NCI-H1092 treated with DMSO at 0.1 percent for 48 hours (cell line): ENCODE measurements at places on chromosomes 5 and 9.

DNA sequence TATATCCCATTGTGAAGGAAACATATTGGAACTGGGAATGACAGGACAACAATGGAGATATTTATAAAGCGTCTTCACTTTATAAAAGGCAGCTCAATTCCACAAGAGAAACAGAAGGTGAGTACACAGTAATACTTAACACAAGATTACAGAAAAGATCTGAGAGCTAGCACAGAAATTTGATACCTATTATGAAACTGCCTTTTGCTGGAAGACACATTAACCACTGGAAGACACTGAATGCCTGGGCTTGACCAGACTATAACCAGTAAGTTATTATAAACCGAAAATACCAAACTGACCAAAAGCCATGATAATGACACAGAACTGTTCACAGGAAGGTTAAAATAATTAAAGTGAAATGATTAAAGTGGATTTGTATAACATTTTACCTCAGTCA is 195.4 kb downstream of the NR2F1-AS1 start:
- DNase-seq, result no peak

GRCh38 chr9:93591301-93592007 is 15.1 kb downstream of the PHF2 start:
- DNase-seq, result no peak

- DNase-seq, result no peak
Observed at GRCh38 chr9:13628526-13628925, 349.0 kb upstream of the MPDZ start.

DNA sequence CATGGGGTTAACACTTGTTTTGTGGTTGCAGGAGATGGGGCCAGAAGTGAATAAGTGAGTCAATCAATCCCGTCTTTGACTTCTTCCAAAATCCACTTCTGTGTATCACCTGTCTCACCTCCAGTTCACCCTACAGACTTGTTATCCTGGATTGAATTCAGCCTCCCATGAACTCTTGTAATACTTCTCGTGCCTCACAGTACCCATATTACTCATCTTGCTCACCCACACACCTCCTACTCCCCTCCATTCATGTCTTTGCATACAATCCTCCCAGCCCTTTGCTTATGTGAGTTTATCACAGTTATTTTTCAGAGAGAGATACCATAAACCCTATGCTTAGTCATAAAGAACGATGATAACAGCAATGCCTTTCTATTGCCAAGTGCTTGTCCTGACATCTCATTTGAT is 52.9 kb upstream of the PAPPA start:
- no peak for DNase-seq

DNA sequence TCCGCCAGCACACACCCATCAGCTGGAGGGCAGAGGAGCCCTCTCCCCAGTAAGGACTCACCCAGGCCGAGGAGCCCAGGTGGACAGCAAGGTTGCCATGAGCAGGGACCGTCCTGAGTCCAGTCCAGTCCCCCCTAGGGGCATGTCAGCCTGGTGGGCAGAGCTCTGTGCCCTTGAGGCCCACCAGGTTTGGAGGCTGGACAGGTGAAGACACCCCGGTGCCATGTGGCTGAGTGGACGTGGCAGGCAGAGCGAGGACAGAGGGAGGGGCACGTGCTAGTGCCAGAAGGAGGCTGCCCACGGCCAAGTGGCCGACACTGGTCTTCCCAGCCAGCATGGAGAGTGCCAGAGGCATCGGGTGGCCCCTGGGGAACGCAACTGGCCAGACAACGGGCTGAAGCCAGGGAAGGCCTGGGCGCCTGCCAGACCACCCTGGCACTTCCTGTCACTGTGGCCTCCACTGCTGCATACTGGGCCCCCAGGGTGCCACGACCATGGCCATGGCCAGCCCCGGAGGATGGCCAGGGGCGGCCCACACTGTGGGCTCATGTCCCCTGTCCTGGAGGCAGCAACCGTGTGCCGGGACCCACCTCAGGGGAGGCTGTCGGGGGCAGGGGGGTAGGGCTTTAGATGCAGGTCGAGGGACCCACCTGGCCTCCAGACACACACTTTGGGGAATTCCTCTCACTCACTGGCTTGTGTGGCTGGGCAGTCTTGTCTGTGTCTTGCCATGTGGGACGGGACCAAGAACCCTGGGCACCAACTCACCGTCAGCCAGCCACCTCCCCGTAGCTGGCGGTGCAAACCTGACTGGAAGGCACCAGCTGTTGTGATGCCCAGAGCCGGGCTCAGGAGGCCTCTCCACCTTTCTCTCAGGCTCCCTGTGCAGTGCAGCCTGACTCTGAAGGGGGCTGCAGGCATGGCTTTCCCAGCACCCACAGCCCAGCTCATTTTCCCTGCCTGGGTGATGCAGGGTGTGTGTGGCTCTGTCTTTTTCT is 42.3 kb upstream of the LPCAT1 start:
- DNase-seq, result no peak

GRCh38 chr5:169719360-169720314 is 82.6 kb downstream of the DOCK2 start:
- no peak for DNase-seq

DNA sequence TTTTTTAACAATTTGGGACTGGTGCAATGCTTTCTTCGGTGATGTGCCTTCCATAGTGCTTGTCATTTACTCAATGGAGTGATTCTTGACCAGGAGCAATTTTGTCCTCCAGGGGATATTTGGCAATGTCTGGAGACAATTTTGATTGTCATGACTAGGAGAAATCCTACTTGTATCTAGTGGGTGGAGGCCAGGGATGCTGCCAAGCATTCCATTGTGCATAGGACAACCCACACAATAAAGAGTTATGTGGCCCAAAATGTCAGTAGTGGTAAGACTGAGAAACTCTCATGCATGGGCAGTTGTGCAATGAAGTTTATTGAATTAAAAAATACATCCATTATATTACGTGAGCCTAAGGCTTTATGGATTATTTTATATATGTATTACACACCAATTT is 70.5 kb downstream of the FOCAD start:
- DNase-seq, result no peak

- DNase-seq, result no peak
Observed at GRCh38 chr9:137956039-137956438, 78.5 kb downstream of the CACNA1B start.

- no peak for DNase-seq
Observed at GRCh38 chr5:130032807-130033206, 128.5 kb downstream of the CHSY3 start.

DNA sequence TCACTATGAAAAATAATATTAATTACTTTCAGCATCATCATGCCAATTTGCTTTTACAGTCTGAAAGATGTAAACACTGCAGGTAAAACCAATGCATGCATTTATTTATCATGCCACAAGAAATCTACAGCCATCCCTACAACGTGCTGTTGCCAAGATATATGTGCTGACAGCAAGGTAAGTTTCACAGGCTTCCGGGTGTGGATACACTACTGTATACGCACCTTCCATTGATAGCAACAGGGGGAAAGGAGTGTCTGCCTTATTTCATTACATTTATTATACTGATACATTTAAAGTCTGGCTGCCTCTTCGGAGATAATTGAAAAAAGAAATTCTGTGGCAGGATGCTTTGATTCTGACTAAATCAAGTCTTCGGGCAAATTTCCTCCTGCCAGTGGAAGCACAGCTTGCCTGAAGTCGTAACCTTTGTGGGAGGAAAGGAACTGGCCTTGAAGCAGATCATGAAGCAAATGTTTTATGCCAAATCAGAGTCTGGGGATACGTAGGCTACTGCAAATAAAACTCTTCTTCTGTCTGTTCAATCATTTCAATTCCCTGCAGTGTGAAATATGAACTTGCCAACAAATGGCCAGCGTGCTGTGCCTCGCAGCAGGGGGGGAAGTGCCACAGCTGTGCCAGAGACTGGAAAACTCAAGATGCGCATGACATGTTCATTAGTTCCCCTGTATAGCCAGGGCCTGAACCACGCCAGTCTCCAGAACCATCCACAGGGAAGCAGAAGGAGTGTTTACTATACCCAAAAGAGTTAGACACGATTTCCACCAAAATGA is 268.1 kb downstream of the EFNA5 start:
- peak; percentile 70 for DNase-seq

DNA sequence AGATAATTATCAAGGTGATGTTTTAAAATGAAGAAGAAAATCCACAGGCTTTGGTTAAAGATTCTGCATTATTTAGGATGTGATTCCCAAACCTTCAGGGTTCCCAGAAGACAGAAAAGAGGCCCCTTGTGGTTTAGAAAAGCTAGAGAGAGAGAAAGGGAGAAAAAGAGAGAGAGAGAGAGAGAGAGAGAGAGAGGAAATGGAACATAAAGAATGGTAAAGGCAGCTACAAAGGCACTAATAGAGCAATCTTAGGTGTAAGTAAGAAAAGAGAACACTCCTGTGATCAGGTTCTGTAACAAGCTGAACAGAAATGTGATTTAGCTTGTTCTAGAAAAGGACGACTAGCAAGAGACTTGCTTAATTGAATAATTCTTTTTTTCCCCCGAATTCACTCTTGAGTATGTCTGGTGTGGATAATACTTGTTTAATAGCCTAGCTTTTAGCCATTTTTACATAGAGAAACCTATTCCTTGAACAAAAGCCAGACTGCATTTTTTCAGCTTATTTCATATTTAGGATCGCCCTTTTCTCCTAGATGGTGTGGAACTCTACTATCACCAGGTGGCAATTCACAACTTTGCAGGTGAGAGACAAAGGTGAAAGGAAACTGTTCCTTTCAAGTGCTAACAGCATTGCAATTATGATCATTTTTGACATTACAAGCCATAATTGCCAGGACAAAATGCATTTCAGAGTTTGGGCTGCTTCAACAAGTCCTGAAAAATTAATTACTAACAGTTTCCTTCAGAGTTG is 57.6 kb upstream of the SH3GL2 start:
- DNase-seq, result peak; percentile 53

- no peak for DNase-seq
Observed at GRCh38 chr5:171405615-171406014, 13.8 kb upstream of the FGF18 start.

DNA sequence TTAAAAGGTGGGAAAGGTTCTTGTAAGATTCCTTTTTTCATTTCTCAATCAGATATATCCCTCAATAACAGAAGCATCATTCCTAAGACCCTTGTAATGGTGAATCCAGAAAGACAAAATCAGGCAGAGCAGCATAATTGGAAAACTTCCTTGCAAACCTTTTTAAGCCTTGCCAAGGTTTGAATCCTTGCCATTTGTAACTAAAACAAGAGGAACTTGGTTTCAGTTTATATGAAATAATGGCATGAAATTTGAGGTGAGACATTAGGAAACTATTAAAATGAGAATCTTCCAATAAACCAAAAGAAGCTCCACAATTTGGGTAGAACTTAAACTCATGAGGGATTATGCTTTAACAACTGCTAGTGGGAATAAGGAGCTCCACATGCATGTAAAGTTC is 384.7 kb upstream of the SMC2 start:
- no peak for DNase-seq

- DNase-seq, result no peak
Observed at GRCh38 chr5:113296676-113297075, 138.1 kb downstream of the TSSK1B start.

GRCh38 chr5:154593071-154593470 is 115.0 kb upstream of the HAND1 start:
- DNase-seq, result no peak

GRCh38 chr5:27311544-27311943 is 273.2 kb upstream of the CDH9 start:
- no peak for DNase-seq

GRCh38 chr5:14518638-14519037 is 63.0 kb upstream of the OTULINL start:
- DNase-seq, result no peak

- DNase-seq, result no peak
Observed at GRCh38 chr9:111874500-111874899, 22.1 kb upstream of the UGCG start.

GRCh38 chr5:103741984-103742383 is 179.4 kb upstream of the NUDT12 start:
- DNase-seq, result no peak
